ENCODE measurements at places on chromosomes 12 and 14.

- DNase-seq = no peak
These were observed 2.2 kb downstream of the TBPL2 start for GRCh38 chr14:55438066-55438683.

- no peak for DNase-seq
These were observed 214.9 kb downstream of the SLC41A2 start for GRCh38 chr12:104743202-104743580.

- no peak for DNase-seq
These were observed 35.6 kb downstream of the GNS start for GRCh38 chr12:64723630-64724029.

- peak; percentile 43 for DNase-seq
These were observed at the start of gene SUOX for GRCh38 chr12:55996715-55997534. Gene SUOX, plus strand, starts transcription at chr12:55997276. Its CDS starts 4,946 bp downstream, at chr12:56002222.

- DNase-seq = no peak
These were observed 228.7 kb upstream of the LRFN5 start for GRCh38 chr14:41377932-41378331.

GRCh38 chr12:91037276-91037675 lies 20.5 kb downstream of the KERA start:
- DNase-seq = no peak

GRCh38 chr12:14931359-14931758 lies 7.0 kb downstream of the ERP27 start:
- DNase-seq = no peak

DNA sequence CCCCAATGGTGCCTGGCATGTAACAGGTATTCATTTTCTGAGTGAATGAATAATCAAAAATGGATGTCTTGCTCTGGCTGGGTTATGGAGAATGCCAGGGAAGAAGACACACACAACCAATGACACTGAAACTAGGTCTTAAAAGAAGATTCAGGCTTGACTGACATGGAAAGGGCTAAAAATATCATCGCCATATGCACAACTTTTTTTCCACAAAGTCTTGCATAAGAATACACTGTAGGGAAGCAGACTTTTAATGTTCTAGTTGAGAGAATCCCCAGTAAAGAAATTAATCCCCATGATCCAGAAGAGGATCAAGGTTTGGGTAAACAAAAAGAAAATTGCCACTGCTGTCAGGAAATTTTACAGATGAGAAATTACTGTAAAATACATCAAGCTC lies 116.4 kb downstream of the SLC2A13 start:
- DNase-seq = no peak

DNA sequence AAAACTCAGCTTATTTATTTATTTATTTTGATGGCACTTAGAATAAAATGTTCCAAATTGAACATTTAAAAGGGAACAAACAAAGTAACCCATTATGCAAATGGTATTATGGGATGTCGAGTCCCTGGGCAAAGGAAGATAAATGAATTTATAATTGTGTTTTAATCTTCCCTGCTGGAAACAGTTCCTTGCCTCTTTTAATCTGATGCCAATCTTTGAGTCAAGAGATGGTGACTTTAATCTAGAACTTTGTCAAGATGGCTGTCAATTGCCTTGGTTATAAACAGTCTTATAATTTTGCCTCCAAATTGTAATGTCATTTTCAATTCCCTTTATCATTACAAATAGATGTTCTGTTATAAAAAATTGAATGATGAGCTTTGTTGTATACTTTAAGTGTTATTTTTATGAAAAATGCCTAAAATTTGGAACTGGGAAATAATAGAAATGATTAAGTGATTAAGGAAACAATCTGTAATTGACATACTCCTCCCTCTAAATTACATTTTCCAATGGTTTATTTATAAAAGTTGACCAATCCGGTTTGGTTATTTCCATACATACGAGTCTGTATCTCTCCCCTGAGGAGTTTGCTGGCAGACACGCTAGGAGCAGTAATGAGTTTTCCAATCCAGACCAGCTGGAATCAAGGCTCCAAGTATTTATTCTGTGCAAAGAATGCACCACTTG lies 134.9 kb upstream of the FRMD6 start:
- DNase-seq = peak; percentile 16

GRCh38 chr12:2666846-2667245 lies 127.9 kb upstream of the FKBP4 start:
- DNase-seq = no peak

Data from NCI-H2081 treated with DMSO at 0.1 percent for 48 hours (cell line).